ENCODE measurements at places on chromosomes 2 and 18. TPM values are rescaled to one million over a fixed set of nuclear protein-coding genes. Genes with fewer than 3 reads are reported as not detected.
A peak's percentile ranks its signal among the peaks of the same experiment; 100 is the strongest.

DNA sequence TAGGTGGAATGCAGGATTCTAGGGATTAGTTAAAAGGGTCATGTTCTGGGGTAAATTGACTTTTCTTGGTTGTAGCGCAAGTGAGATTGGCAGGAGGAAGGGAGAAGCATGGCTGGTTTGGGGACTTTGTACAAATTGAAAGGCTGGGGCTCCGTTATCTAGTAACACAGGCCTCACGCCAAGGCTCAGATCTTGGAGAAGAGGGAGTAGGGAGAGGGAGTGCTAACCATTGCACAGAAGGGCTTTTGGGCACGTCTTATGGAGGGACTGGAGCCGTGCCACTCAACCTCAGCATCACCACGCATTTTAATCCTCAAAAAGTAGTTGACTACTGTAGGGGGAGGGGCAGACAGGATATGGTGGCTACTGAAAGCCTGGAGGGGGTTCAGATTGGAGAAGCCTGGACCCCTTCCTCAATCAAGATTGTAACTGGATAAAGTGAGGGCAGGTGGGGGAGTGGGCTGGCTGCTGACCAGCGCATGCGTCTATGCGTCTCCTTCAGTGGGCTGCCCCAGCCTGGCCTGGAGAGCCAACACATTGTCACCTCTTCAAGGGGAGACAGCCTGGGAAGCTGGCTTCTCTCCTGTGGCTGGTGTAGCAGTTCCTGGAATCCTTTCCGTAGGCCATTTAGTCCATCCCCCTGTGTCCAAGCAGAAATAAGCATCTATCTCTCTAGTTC lies 14.3 kb downstream of the IGFBP5 start:
- DNase-seq = no peak

The SLC4A1AP gene
- total RNA-seq = 51.6 TPM

- DNase-seq = no peak
These were observed 236.1 kb downstream of the GCA start for GRCh38 chr2:162579986-162580385.

DNA sequence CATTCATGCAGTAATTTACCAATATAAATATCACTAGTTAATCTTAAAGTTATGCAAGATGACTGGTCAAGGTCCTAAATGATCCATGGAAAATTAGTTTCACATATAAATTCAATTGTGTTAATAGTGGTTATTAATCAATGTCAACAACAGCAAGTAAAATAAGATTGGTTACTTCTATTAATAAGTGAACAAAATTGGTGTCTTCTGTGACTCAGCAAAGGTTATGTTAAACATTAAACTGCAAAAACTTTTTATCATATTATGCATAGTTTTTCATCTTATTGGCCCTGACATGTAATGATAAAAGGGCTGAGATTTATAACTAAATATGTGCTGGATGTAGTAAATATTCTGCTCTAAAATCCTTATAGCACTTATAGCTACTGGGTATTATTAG lies 359.0 kb upstream of the UBE2E3 start:
- no peak for DNase-seq

DNA sequence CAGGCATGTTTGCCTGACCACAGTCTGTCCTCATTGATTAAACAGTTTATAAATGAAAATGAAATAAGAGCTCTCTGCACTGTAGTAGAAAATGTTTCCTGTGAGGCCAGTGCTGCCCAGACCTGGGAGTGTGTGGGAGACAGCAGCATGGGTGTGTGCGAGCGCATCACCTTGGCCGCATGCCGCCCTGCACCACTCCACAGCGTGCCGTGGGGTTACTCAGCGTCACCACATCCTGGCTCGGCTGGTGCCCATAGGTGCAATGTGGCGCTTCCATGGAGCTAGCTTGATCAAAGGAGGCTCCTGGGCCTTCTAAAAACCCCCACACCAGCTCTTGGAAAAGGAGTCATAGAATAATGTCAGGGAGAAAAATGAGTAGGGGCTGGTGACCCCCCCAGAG lies 76.0 kb upstream of the EPC2 start:
- peak; percentile 29 for DNase-seq

- DNase-seq = peak; percentile 32
These were observed 23.1 kb downstream of the ST3GAL5 start for GRCh38 chr2:85865539-85866164.

GRCh38 chr18:14914771-14915170 lies 166.8 kb downstream of the ANKRD30B start:
- no peak for DNase-seq

The RNF152 gene
- total RNA-seq = 4.2 TPM

GRCh38 chr2:58146707-58147106 lies 94.4 kb downstream of the FANCL start:
- DNase-seq = peak; percentile 42

DNA sequence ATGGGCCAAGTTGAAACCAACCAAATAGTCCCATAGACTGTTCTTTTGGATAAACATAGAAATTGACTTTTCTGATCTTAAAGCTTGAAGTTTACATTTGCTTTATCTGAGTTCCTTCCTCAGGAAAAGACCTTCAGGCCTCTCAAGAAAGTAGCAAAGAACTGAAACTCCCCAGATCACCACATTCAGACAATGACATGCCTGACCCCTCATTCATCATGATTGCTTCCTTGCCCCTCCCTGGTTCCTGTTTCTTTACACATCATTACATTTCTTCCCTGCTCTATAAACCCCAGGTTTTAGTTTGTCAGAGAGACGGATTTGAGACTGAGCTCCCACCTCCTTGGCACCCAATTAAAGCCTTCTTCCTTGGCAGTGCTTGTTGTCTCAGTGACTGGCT lies 83.6 kb upstream of the ST3GAL5 start:
- DNase-seq = no peak

The ANKRD53 gene
- not detected for total RNA-seq
